ENCODE measurements at places on chromosomes 16 and 17.
A peak's percentile ranks its signal among the peaks of the same experiment; 100 is the strongest.

- no peak for DNase-seq
Measured at GRCh38 chr17:72463287-72464102, 342.7 kb downstream of the SOX9 start.

DNA sequence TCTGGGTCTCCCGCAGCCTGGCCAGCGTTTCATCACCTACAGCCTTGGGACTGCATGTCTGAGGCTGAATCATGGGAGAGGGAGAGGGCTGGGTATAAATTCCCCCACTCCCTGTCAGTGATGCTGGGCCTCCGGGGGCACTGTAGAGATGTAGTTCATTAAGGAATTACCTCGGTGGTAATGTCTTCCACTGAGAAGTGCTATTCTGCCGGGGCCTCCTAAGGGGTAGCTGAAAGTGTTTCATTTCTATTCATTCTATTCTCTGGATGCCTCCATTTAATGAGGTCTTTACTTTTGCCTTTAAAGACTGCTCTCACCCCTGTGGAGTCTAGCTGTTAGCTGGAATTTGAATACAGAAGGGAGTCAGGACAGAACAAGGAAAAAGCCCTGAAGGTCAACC lies 116.4 kb upstream of the HS3ST4 start:
- DNase-seq, result no peak

- DNase-seq, result no peak
Measured at GRCh38 chr17:2852221-2852620, 56.0 kb downstream of the RAP1GAP2 start.

- DNase-seq, result no peak
Measured at GRCh38 chr17:3724378-3725077, 825 bp downstream of the HASPIN start.

DNA sequence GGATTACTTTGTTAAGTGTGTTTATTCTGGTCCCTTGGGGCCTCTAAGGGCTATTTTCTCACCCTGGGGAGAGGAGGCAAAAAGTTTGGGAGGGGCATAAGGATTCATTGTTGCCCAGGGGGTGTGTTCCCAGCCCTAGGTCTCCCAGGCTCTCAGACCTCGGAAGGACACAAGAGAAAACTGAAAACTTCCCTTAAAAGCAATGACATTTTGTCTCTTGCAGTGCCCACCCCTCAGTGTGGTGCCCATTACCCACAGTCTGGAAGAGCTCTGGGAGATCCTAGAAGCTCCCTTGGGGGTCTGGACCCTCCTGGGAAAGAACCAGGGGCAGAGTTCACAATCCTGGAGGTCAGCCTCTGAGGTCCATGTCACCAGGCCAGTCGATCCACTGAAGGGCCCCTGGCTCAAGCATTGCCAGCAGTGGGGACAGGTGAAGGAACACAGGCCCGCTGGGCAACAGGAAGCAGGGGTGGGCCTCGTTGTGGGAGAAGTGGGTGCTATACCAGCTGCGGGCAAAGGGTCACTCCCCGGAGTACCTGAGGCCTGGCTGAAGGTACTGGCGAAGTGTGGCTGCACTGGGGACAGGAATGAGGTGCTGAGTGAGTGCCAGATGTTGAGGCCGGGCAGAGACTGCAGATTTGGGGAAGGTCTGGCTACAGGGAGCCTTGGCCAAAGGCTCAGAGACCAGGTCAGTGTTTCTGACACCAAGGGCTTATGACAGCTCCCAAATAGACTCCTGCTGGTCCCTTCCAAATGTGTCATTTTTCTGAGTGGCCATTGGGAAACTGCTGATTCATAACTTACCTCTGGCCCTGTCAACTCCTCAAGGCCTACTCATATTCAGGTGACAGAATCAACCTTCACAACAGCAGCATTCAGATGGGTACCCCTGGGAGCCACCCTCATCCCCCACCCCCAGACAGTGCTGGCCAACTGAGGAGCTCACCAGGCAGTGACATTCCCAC lies 4.6 kb upstream of the ZNF747 start:
- DNase-seq, result no peak

DNA sequence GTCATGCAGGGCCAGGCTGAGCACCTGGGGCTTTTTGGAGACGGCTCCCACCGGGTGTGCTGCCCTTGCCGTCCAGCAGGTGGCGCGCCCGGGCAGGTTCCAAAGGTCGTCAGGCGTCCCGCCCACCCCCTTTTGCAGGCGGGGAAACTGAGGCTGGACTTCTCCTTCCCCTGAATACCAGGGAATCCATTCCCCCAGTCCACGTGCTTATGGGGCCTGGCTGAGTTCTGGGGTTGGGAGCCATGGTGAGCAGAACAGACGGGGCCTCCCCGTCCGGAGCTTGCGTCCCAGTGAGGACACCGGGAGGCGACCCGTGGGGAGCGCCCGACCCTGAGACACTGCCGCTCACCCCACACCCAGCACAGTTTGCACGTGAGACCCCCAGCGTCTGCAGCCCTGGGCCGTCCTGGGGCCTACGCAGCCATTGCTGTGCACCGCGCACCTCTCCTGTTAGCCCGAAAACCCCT lies 51.8 kb upstream of the JPH3 start:
- peak; percentile 71 for DNase-seq

DNA sequence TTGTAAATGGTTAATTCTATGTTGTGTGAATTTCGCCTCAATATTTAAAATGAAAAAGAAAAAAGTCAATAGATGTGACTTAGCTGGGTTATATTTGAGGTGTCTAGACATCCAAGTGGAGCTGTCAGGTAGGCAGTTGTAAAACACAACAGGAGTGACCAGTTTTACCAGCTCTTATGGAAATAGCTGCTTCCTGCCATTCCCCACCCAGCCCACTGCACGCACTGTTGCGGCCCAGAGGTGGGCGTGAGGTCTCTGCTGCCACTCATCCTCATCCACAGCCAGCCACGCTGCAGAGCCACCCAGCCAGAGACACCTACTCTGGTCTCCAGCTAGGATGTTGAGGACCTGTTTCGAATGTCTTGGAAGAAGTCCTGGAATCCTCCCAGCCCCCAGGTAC lies 3.4 kb upstream of the CARD14 start:
- no peak for DNase-seq

DNA sequence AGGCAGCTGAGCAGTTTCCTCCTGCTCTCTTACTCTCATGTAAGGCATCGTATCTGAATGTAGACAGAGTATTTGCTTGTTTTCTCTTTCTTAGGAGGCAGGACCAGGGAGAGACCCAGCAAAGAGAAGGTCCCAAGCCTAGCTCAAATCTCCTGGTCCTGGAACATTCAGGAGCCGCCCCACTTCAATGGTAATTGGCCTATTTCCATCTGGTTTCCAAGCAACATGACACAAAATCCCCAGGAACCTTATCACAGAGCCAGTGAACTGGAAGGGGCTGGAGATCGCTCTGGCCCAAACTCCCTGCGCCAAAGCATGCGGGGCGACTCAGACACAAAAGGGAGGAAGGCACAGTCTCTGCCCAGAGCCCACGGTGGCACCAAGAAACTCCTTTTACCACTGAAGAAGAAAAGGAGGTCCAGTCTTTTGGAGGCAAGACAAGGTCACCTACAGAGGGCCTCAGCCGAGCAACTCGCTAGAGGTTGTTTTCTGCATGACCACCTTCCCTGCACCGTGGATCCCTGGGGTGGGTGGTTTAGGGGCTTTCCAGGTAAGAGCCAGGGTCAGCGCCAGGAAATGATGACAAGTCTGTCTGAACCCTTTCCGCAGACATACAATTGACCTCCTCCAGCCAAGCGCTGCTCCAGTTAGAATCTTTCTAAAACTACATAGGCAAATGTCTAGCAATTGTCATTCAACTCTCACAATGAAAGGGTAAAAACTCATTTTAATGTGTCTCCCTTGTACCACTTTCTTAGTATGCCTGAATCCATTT lies 394.7 kb downstream of the SOX9 start:
- no peak for DNase-seq

- no peak for DNase-seq
Measured at GRCh38 chr16:51753467-51754127, 602.5 kb upstream of the SALL1 start.

DNA sequence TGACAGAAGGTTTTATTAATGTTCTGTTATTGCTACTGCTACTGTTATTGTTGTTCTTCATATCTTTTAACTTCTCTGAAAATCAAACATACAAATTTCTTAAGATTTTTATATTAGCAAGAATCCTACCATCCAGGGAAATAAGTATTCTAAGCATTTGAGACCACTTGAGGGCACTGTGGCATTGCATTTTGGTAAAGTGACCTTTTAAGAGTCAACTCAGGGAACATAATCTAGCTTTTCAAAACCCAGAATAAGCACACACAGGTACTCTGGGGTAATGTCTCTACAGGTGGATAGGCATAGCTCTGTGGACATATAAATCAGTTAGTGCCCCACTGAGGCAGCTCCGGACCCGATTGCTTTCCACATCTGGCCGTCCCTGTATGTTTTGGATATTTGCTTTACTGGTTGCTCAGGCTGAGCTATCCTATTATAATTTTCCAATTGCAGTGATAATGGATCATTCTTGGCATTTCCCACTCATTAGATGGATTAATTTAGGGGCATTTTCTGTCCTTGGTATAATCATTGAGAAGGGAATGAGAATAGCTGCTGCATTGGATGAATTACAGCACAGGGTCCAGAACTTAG lies 1425.1 kb upstream of the CDH8 start:
- DNase-seq, result no peak

- no peak for DNase-seq
Measured at GRCh38 chr17:61007980-61008379, 330.3 kb downstream of the BCAS3 start.

- DNase-seq, result no peak
Measured at GRCh38 chr16:53482123-53482522, 20.9 kb downstream of the AKTIP start.

DNA sequence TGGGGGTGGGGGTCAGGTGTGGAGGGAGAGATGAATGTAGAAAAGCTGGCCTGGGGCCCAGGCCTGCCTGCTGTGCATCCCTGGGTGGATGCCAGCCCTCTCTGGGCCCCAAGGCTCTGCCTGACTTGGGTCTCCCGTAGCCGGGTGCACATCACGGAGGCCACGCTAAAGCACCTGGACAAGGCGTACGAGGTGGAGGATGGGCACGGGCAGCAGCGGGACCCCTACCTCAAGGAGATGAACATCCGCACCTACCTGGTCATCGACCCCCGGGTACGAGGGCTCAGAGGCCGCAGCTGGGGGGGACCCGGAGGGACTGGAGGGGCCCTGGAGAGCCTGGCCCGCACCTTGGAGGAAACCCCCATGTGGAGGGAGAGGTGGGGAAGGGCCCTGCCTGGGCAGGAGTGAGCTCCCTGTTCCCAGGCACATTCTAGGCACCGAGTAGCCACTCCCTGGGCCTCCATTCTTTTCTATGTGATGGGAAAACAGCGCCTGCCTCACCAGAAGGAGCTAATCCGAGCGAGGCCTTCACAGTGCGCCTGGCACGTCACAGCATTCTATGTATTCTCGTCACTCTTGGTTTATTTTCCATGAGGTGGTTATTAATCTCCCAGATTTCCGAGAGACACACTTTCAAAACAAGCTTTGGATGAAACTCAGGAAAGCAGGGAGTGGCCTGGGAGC lies 34.7 kb downstream of the ADCY7 start:
- no peak for DNase-seq

- no peak for DNase-seq
Measured at GRCh38 chr17:58913971-58914769, 158.5 kb downstream of the PPM1E start.

DNA sequence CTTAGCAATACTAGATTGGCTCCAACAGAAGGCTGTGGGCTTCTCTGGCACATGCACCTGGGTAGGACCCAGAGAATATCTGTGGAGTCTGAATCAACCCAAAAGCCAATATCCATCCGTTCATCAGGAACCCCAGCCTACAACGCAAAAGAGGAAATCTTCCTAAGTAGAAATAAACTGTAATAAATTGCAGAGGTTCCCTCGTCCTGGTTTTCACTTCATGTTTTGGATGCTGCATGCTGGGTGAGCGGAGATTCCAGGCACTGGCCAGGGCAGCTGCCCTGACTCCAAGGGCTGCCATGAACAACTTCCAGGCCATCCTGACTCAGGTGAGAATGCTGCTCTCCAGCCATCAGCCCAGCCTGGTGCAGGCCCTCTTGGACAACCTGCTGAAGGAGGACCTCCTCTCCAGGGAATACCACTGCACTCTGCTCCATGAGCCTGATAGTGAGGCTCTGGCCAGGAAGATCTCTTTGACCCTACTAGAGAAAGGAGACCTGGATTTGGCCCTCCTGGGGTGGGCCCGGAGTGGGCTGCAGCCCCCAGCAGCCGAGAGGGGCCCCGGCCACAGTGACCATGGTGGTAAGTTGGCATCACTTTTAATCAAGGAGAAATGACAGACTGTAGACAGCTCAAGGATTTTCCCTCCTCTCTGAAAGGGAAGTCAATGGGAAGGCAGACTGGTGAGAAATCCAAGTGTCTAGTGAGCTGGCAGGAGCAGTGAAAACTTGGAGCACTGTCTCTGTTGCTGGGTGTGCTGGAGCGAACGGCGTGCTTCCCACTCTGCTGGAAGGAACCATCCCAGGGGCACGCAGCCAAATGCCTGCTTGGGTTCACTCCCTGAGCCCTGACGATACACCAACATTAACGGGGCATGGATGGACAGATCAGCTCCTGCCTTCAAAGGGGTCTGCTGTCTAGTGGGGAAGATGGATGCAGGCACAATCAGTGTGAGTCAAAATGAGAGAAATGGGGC lies 10.7 kb upstream of the CIITA start:
- no peak for DNase-seq

DNA sequence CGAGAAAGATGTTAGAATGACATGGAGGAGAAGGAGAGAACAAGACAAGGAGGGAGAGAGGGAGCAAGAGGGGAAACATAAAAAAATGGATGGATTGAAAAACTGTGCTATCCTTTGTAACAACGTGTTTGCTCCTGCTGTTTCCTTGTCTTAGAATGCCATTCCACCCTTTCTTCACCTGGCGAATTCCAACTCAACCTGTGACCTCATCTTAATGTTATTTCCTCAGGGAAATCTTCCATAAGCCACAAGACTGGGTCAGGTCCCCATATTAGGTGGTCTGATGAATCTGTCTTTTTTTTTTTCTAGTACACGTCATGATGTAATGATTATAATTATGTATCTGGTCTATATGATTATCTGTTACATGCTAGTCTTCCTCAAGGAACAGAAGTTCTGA lies 195.0 kb upstream of the MAF start:
- DNase-seq, result no peak

DNA sequence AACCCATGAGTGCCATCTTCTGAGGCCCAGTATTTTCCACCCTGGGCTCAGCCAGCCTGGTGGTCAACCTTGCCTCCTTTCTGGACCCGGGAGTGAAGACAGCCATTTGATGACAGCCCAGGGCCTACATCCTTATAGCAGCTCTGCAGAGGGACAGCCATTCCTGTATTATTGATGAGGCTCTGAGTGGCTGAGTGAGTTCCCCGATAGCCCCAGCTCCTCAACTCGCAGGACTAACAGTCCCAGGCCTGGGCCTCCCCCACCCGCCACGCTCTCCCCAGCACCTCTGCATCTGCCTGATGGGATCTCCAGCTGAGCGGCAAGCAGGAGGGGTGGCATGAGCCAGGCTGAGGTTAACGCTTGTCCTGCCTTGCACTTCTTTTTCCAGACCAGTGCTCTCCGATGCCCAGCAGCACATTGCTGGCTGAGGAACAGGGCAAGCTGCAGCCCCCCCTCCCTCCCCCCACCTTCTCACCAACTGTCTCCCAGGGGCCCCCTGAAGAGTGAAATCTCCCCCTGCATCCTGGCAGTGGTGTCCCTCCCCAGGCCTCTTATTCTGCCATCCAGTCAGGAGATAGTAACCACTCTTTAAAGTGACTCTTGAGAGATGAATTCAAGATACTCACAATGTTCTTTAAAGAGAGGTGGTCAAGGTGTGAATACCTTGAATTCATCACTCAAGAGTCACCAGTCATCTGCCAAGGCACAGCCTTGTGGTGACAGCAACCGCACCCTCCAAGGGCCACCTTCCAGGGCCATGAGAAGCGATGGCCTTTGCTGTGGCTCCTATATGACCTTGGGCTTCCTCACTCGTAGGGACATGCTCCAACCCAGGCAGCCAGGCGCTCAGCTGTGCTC lies 23.5 kb downstream of the CACNG5 start:
- DNase-seq, result no peak

GRCh38 chr16:64656471-64656870 lies 465.4 kb downstream of the CDH11 start:
- no peak for DNase-seq
